ENCODE measurements at places on chromosomes 4 and X.

DNA sequence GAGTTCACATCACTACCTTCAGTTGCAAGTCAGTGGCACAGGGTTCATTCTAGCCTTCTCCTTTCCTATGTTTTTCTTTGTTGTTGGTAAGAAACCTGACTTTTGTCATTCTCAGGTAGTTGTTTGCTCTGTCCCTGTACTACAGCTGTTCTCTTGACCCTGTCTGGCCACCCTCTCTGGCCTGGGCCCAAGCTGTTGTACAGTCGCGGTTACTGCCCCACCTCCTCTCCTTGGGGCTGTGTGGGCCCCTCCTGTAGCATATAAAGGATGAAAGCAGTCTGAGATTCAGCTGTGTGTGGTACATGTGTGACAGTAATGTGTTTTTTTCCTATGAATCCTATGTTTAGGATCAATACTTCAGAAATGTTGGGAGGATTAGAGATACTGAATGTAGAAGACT, 12.5 kb downstream of the MOB1B start:
- no peak for DNase-seq

DNA sequence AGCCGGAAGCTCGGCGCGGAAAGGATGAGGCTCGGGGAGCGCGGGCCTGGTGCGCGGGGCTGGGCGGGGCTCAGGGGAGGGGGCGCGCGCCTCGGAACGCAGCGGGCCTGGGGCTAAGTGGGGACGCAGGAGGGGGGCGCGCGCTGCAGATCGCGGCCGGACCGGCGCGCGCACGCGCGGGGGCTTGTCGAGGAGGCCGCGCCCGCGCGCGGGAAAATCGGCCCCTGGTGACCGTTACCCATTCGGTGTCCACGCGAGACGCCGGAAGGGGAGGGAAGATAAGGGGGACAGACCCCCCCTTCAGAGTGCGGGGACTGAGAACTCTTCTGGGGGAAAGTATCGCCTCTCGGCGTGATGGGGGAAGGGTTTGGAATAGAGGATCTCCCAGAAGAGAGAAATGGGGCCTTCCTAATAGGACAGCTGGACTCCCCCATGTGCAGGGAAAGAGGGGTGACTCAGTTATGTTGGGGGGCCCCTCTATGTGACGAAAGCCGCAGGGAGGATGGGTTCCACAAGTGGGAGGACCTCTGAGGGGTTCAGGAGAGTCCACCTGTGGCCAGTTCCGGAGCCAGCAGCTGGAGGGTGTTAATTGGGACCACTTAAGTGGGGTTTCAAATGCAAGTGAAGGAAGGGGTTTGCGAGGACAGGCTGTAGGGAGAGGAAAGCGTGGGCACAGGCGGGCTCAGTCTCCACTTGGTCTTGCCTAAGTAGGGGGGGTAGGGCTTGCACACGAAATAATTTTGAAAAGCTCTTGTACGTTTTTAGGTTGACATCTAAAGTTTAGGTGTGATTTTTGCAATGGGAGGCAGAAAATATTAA, 584 bp downstream of the SUV39H1 start:
- no peak for DNase-seq

DNA sequence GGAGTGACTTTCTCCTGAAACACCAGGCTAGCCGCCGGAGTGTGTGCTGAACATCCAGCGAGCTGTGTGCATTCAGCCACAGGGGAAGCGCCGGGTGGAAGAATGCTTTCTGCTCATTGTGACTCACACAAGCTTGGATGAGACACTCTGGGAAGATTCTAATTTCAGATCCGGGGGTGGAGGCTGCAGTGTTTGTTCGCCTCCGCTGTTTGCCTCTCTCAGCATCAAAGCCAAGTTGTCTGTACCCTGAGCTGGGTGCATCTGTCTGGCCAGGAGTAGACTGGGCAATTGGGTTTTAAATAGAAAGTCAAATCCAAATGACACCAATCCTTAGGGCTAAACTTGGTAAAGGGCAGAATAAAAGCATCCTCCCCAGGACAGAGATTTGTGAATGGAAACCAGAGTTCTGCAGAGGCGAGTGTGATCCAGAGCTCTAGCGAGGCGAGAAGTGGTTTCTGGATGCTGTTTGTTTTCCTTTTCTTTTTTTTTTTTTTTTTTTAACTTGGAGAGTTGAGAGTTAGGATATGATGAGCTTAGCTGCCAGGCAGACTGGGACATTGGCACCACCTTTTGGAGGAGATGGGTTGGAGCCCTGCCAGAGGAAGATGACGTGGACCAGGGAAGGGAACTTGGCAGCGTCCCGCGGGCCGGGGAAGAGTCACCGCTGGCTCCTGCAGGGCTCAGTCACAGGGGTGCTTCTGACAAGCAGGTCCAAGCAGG, 196.0 kb upstream of the PSAPL1 start:
- DNase-seq, result peak; percentile 82

GRCh38 chr4:147550626-147551246, 66.5 kb upstream of the TMEM184C start:
- peak; percentile 39 for DNase-seq

DNA sequence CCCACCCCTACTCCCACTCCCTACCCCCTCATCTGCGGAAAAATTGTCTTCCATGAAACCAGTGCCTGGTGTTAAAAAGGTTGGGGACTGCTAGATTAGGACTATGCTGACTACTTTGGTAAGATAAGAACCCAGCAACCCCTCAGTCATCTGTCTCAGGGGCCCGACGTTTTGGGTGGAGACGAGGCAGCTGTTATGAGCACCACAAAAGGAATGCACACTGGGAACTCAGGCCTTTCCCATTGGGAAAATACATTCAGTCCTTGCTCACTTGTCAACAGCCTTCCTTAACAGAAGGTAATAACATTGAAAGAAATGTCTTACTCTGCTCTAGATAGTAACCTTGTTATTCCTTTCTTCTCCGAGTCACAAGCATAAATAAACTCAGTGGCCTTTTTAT, 310.8 kb downstream of the AFF2 start:
- DNase-seq, result peak; percentile 22

DNA sequence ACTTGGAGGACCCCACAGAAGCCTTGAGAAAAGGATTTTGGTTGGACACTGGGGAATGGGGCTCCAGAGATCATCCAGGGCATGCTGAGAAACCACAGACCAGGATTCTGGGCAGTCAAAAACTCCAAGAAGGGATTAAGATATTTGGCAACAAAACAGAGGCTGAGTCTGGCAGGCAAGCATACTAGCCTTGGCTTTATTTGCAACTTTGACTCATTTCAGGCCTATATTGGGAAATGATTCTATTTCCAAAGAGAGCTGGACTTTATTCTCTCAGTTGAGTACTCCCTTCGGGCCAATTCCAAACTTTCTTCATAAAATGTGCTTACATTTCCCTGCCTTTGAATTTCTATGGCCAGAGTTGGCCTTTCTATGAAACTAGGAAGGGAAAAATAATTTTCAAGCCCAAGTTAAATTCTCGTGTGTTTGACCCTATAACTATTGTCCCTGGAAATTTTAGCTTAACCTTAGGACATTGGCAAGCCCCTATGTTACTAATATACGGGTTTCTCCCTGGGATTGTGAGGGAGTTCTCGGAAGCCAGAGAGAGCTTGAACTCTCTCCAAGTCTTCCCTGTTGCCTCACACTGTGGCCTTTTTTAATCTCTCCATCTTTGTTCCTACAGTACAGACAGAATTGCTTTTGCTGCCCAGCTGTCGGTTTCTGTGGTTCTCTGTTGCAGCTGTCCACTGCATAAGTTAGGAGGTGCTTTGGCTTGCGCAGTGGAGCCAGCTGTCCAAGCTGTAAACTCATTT, 112.6 kb upstream of the FAM9A start:
- DNase-seq, result peak; percentile 83

GRCh38 chr4:11014199-11014598, 329.6 kb upstream of the CLNK start:
- no peak for DNase-seq

- no peak for DNase-seq
Measured at GRCh38 chr4:182102576-182102975, 140.6 kb upstream of the TENM3 start.

GRCh38 chr4:156896527-156896926, 75.1 kb downstream of the PDGFC start:
- no peak for DNase-seq

- peak; percentile 15 for DNase-seq
Measured at GRCh38 chr4:13427599-13428325, 56.4 kb downstream of the RAB28 start.

DNA sequence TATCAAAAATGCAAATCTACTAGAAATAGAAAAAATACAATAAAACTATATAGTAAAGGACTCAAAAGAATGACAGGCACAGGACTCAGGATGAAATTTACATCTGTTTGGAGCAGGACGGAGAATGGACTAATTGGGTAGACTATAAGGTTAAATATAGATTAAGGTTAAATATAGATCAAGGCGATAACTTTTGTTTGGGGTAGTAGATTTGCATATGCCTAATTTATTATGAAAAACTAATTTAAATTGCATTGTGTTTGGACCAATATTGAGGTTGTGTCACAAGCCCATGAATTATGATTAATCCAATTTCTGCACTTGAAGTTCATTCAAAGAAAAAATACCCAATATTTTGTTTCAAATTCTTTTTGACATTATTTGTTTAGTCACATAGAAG, 31.0 kb downstream of the MTHFD2L start:
- no peak for DNase-seq

DNA sequence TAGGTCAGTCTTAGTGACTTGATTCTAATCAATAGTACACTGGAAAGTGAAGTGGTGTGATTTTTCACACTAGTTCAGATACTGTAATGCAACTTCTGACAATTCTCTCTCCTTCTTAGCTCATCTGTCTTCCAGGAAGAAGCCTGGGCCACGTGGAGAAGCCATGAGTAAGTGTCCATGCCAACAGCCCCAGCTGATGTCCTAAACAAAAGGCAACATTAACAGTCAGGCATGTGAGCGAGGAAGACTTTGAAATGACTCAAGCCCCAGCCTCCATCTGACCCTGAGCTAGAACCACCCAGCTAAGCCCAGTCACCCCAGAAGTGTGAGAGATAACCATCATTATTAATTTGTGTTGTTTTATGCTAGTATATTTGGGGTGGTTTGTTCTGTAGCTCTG, 115.7 kb upstream of the MAGEB16 start:
- no peak for DNase-seq

DNA sequence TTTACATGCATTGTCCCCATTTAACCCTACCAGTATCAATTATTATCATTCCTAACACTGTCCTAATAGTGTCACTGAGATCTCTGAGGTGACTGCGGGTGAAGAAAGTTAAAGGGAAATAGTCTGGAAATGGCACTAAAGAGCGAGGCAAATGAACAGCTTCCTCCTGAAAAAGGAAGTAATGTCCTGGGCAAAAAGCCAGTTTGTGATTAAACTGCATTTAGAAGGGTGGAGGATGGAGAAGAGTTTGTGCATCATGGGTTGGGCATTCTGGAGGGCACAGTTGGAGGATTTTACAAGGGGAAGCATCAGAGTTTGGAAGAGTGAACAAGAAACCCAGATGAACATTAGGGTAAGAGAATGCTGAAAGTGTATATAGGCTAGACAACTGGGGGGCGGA, 60.5 kb upstream of the SLC25A4 start:
- no peak for DNase-seq

DNA sequence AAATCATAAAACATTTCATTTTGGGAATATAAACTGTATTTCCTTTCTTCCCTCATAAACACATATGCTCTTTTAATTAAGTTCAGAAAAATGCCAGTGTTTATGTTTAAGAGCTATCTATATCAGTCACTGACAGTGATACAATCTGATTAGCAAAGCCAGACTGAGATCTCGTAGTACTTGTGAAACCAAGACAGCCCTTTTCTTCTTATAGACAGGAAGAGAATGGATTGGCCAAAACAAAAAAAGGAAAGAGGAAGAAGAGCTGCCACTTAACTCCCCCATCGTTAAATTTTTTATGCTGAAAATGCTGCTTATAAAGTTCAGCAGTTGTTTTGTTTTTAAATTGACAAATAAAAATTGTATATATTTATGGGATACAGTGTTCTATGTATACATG, 87.4 kb downstream of the PLAC1 start:
- DNase-seq, result no peak
